Activated CD8-positive, alpha-beta memory T cell treated with anti-CD3 and anti-CD28 coated beads for 48 hours (primary cell): ENCODE measurements at places on chromosomes 3 and 15.
A peak's percentile ranks its signal among the peaks of the same experiment; 100 is the strongest.

- DNase-seq = no peak
These were observed 352 bp downstream of the CHRD start for GRCh38 chr3:184380185-184380626.

DNA sequence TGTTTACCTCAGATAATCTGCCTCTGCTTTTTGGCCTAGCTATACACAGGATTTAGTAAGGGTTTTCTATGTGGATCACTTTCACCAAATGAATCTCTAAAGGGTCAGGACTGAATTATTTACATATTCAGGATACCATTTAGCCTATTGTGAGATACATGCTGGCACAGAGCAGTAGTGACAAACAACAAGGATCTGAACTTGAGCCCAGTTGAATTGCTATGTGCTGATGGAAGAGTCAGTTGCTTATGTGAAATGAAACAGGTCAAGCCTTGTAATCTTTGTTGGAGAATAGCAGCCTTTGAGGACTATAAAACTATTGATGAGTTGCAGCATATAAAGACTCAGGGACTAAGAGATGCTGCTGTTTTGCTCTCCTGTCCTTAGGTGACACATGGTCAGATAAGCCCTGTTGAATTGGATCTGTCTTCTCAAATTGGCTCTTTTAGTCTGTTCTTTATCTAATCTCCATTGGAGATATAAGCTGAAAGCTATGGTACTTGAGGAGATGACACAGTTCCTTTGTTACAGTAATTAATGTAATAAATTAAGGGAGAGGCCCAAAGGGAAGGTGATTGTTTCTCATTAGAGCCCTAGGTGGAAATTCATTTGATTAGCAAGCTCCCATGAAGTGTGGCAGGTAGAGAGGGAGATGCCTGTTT lies 30.4 kb downstream of the ZNF609 start:
- DNase-seq = no peak

- no peak for DNase-seq
These were observed 21.8 kb upstream of the POU1F1 start for GRCh38 chr3:87298111-87298718.

DNA sequence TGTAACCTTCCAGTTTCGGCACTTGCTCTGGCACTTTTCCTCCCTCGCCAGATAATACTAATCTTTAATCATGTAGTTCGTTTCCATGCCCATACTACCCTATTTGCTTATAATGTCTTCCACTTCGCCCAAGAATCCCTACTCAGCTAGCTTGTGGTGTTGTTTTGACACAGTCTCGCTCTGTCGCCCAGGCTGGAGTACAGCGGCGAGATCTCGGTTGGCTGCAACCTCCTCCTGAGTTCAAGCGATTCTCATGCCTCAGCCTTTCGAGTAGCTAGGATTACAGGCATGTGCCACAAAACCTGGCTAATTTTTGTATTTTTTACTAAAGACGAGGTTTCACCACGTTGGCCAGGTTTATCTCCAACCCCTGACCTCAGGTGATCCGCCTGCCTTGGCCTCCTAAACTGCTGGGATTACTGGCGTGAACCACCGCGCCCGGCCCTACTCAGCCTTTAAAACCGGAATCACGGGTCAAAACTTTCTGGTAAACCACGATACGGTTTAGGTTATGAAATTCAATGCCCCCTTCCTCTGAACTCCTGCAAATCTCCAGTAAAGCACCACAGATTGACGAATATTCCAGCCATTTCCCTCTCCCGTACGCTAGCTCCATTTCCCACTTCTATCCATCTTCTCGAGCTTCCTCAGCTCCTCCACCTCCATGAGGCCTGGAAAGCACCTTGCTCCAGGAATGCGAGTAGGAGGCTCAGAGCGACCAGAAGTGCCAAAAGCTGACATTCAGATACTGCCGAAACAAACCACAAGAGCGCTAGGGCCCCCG lies 878 bp upstream of the RAD51 start:
- no peak for DNase-seq

GRCh38 chr3:141544697-141545096 lies 57.9 kb downstream of the RASA2 start:
- DNase-seq = no peak

DNA sequence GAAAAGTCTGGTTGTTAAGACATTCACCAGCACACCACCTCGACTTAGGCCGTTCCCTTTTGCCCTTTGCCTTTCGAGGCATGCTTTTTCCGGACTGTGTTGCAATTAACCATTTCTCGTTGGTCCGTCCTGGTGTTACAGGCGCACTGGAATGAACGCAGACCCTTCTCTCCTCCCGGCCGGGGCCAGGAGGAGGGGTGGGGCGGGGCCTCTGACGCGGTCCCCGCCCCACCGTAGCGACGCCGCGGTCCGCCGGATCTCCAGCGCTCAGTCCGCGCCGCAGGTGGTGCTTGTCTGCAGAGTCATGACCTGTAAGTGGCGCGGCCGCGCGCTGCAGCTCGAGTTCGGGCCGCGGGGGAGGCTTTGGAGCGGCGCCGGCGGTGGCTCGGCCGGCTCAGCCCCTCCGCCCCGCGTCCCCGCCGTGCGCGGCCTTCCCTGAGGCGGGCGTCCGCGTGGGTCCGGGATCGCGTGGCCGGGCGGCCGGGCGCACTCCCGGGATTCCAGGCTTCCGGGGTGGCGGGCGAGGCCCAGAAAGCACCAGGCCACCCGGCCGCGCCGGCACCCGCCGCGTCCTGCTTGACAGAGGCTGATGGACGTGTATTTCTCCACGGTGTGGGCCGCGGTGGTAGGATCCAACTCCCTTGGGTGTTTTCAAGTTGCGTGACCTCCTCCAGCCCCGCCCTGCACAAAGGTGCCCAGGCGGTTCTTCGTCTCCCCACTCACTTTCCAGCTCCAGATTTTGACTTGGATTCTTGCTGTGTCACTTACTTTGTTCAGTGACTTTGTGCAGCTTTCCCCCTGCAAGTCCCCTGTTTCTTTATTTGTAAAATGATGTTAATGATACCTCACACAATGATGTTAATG lies at the start of gene NIT2:
Gene NIT2, plus strand, starts transcription at position 270 of the 864 bp plus-strand sequence. Its CDS starts 35 bp downstream, at position 305.
- peak; percentile 63 for DNase-seq

DNA sequence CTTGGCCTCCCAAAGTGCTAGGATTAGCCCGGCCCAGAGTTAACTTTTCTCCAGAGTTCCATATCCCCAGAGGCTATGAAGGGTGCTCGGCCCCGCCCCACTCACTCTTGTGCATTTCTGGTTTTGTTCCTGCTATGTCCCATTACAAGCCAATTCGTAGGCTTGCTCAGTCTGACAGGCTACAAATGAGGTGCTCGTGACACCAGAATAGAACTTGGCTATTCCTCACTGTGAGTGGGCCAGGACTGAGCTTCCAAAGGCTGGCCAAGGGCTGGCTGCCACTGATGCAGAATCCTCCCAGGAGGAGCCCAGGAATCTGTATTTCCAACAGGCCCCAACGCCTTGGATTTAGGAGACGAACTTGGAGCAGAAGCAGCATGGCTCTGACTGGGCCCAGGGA lies 282.7 kb upstream of the C2CD4B start:
- DNase-seq = no peak

- no peak for DNase-seq
These were observed 107.8 kb upstream of the BOC start for GRCh38 chr3:113103588-113103987.

GRCh38 chr3:171676601-171677175 lies 133.6 kb downstream of the PLD1 start:
- DNase-seq = no peak

GRCh38 chr3:13561376-13561775 lies 12.5 kb downstream of the FBLN2 start:
- DNase-seq = no peak

- DNase-seq = no peak
These were observed 167.3 kb downstream of the SLCO3A1 start for GRCh38 chr15:92020804-92021203.

DNA sequence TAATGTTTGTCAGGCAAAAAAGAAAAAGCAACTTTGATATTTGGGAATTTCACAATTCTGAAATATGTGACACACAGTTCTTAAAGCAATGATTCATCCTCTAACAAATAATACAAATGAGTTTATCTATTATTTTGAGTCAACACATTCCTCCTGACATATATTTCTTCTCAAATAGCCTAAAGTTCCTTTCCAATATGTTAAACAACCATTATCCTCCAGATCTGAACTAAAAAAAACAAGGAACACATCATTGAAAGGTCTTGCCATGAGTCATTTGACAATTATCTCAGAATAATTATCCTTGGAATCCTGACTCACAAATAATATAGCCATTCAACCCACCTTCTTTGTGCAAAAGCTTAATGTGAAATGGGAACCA lies 208.7 kb upstream of the CDIN1 start:
- no peak for DNase-seq

GRCh38 chr3:128060473-128061381 lies 8.5 kb downstream of the SEC61A1 start:
- DNase-seq = no peak

DNA sequence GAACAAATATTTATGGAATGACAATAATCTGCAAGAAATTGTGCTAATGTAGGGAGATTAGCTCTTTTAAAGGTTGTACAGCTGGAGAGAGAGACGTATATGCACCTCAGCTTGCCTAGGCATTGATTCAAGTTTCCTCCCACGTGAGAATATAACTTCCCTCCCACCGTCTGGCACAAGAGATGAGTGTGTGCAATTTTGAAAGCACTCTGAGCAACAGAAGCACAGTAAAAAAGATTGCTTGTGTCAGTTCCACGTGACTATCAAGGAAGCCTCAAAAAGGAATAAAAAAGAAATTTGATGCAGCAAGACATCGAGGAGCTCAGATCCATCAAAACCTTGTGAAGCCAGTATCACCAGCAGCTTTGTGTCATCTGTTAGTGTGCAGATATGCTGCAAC lies 435.3 kb downstream of the TUSC7 start:
- no peak for DNase-seq
